Neural crest cell (in vitro differentiated cells): ENCODE measurements at places on chromosomes 6 and 20.

DNA sequence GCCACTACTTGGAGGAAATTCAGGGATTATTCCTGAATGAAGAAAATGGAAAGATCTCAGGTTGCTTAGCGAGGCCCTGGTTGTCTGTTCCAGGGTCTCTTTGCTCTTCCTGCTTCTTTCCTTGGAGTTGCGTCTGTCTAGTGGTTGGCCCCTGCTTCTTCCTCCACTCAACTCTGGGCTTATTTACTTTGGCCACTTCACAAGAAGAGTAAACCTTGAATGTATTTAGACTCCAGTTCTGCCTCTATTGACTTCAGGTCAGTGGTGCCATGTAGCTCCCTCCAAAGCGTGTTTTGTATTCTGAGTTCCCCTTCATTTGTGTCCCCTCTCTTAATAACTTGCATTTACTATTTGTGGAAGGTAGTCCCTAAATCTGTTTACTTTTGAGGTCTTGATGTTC, 456.5 kb downstream of the UTRN start:
- DNase-seq = no peak

DNA sequence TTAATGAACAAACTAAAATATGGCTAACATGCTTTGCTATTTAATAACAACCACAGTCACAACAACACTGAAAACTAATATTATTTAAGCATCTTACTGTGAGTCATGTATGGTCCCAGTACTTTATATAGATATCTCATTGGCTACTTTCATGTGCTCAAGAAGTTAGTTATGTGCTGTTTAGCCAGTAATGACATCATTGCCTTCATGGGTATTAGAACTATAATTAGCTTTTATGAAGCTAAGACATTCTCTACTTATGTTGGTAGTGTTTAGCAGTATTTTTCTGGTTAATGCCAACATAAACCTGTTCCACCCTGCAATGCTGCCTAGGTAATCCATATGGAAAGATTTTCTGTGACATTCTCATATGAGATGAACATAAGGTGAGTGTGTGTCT, 56.1 kb downstream of the ADGRG6 start:
- no peak for DNase-seq

- DNase-seq = no peak
Observed at GRCh38 chr6:3046295-3046694, 22.0 kb upstream of the RIPK1 start.

DNA sequence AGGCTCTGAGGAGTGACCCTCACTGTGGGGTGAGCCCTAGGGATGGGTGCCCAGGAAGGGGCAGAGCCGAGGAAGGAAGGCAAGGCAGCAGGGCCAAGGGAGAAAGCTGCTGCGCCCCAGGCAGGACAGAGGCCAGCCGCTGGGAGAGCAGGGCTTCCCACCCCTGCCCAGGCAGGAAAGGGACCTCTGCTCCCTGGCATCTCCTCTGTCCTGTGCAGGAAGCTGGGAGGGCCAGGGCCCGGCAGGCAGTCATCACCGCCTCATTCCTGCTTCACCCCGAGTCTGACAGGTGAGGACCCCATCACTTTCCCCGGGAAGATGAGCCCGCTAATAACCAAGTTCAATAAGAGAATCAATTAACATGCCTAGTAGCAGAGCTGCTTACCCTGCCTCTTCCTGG, 81.3 kb downstream of the EDN3 start:
- DNase-seq = no peak

GRCh38 chr6:19849755-19850154, 12.6 kb downstream of the ID4 start:
- DNase-seq = no peak
